ENCODE measurements at places on chromosomes 6 and 20.

- no peak for DNase-seq
Observed at GRCh38 chr20:57809149-57809548, 99.3 kb upstream of the PMEPA1 start.

DNA sequence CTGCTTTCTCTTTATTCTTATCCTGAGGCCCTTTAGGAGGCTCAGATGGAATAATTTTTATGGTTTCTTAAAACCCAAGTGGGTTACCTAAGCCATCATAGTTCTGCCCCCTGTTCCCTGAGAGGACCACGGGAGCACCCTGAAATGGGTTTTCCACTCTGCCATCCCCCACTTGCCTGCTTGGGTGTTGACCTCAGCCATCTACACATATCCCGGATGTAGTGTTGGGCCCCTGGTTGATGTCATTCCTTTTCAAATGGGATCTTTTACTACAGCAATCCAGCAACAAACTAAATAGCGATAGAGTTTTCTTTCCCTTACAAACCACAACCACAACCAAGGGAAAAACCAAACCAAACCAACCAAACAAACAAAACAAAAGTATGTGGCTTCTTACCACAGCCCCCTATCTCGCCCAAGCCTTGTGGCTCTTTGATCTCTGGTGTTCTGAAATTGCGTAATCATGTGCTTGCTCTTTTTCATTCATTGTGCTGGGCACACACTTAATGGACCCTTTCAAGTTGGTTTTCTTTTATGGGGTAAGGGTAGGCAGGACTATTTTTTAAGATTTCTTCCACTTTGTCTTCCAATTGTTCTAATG is 154.9 kb downstream of the ESR1 start:
- no peak for DNase-seq

DNA sequence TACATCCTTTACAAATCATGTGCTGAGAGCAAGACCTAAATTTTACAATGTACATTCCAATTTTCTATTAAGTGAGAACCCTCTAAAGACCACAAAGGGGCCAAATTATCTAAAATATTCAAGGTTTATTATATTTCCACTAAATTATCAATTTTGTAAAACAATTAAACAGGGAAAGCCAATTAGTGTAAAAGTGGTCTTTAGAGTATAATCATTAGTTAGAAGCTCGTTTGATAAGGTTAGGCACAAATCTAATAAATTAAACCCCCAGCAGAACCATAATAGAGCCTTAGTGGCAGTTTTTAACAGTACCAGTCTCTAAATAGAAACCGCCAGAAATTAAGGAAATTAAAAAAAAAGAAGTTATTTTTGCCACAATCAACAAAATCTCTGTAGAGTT is 249.1 kb upstream of the MANEA start:
- no peak for DNase-seq

GRCh38 chr20:11810311-11811083 is 107.2 kb upstream of the BTBD3 start:
- no peak for DNase-seq

GRCh38 chr6:105675715-105676397 is 273.0 kb upstream of the PREP start:
- DNase-seq, result no peak

GRCh38 chr6:42315991-42316970 is 98.6 kb upstream of the MRPS10 start:
- DNase-seq, result peak; percentile 13

GRCh38 chr6:42009844-42010184 is 40.5 kb upstream of the TAF8 start:
- DNase-seq, result no peak

DNA sequence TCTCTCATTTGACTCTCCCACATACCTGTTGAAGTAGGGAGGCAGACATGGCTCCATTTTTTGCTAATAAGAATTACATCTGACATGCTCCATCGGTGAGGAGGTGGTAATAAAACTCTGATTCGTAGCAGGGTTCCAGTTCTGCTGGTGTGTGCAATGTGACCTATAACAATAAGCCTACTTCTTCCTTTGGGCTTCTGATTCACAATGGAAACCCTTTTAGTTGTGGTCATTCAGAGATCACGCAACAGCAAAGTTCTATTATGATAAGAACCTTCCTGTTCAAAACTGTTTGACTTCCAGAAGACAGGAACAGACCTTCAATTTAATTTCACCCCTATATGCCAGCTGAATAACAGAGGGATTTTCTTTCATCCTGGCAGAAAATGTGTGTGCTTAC is 31.4 kb upstream of the GSTA4 start:
- DNase-seq, result no peak

DNA sequence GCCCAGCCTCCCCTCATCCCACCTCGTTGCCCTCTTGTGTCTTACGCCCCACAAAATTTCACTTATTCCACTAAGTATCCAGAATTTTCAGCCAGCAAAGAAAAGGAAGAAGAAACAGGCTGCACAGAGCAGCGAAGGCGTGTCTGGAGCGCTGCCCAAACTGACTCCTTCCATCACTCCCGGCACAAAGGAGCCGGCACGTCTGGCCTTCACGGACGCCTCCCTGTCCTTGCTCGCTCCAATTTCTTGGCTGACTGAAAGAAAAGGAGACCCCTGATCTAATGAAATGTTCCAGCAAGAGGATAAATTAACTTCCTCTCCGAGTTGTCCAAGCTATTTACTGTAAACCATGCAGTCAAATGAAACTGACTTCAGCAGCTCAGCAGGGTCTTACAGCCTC is 152.3 kb upstream of the CDH4 start:
- DNase-seq, result no peak

DNA sequence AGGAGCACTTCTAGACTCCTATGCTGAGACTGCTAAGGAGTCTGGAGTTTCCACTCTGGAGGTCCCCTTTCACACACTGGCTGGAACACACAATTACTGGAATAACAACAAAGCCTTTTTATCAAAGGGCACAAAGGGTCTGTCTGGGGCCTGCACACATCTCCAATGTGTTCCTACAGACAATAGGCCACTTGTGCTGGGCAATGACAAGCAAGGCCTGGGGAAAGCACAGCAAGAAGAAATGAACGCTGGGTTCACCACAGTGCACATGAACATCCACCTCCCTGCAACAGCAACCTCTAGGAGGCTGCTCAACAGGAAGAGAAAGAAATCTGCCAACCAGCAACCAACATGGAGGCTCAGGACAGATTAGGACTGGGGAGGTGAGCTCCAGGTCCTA is 43.9 kb downstream of the TRPC4AP start:
- no peak for DNase-seq

DNA sequence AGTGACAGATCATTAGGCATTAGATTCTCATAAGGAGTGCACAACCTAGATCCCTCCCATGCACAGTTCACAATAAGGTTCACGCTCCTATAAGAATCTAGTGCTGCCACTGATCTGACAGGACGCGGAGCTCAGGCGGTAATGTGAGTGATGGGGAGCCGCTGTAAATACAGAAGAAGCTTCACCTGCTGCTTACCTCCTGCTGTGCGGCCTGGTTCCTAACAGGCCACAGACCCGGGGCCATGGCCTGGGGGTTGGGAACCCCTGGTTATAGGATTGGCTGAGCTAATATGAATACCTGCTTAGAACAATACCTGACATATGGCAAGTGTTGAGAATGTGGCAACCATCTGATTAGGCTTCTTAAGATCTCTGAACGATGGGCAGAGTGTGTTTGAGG is 2.4 kb downstream of the PNPLA1 start:
- no peak for DNase-seq

GRCh38 chr6:15340775-15341174 is 94.9 kb downstream of the JARID2 start:
- DNase-seq, result no peak

DNA sequence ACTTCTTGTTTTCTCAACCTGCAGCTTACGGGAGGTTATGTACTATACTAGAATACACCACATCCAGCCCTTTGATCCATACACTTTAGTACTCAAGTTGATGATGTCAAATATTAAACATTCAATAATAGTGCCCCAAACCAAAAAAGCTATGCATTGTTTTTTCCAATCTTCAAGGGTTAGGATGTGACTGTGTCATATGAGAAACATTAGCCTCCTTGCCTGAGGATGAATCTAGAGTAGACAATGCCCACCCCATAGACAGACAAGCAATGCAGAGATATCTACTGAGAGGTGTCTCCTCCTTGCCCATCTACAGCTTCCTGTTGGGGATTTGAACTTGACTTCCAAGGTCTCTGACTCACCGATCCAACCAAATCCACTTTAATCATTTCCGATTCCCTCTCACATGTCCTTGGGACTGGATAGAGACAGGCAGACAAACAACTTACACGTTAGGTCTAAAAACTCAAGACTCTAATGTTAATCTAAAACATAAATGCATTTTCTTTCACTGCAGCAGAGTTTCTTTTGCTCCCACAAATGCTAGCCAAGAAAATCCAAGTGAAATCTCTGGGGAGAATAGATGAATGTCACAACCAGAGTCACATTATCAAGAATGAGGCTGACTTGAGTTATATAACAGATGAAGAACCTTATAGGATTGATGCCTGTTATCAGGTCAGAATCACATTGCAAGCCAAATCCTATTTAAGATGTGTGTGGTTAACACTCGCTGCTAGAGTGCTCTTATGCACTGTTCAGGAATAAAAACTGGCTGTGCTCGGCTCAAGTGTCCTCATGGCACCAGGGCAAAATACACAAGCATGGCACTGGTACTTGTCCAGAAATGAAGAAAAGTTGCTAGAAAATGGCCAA is 75.5 kb upstream of the TNFAIP3 start:
- DNase-seq, result no peak

GRCh38 chr6:15152700-15153099 is 93.2 kb upstream of the JARID2 start:
- DNase-seq, result no peak
